ENCODE measurements at places on chromosomes 3 and 15.

DNA sequence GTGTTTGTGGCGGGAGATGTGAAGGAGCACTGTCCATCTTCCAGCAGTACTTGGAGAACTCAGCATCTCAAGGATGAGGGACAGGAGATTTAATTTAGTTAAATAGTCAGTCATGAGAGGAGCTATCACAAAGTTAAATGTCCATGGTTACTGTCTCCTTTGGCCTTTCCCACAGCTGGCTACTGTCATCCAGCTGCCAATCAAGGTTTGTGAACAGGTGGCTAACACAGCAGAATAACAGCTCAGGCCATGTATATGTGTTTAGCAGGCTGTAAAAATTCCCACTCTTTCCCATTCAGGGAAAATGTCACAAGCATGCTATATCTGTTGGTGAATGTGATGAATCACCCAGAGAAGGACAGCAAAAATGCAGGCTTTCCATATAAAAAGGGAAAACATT is 120.5 kb downstream of the TMEM108 start:
- DNase-seq, result no peak

DNA sequence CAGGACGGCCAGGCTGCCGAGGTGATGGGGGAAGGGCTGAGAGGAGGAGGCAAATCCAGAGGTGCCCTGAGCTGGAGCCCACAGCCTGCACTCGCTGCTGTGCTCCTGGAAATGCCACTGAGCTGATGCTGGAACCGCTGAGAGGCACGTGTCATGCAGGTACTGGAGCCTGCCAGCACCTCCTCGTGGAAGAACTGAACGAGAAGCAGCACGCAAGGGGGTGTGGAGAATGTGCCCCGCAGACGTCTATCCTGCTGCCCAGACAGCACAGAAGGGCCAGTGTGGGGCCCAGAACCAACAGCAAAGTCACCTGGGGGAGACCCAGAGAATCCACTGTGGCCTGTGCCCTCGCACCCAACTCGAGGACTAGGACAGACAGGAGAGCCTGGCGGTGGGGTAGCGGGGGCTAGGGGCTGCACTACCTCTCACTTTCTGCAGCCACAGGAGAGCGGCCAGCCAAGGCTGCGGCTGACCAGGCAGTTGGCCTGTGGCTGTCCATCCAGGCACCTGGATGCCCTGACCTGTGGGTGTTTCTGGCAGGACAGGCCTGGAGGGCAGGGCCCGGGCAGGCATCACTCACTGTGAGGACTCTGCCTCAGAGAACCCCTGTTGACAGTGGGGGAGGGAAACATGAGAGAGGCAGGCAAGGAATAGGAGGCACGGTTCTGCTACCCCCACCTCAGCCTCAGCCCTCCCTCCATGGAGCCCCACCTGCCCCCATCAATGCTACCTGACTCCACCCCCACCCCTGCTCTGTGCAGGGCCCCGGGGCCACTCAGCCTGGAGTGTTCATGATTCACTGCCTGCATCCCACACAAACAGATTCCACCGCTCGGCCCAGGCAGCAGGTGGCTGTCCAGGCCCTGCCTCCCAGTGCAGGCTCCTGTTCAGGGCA is 213.1 kb downstream of the TBC1D2B start:
- no peak for DNase-seq

DNA sequence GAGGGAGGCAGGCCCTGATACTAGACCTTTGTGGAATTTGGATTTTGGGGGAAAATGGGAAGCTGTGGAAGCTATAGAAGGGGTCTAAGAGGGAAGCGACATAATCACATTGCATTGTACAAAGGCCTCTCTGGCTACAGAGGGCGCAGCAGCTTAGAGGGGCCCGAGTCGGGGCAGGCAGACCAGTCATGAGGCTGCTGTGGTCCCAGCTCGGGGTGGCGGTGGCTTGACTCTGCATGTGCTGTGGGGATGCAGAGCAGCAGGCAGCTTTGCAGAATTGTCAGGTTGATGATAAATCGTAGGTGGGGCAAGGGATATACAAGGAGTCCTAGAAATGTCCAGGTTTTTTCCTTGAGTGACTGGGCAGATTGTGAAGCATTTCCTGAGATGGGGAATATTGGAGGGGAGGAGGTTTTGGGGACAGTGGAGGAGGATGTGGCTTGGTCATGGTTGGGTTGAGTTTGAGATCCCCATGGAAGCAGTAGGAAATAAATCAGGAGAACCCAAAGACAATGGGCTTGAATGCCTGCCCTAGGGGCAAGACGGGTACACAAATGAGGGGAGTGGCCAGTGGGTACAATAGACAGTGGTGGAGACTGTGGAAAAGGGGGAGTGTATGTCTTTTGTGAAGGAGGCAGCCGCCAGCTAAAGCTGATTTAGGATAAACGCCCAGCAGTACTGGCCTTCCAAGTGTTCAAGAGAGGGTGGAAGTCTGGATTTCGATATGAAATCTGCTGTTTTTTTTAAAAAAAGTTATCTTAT is 94.1 kb downstream of the HMG20A start:
- DNase-seq, result no peak

- DNase-seq, result no peak
Measured at GRCh38 chr15:65365229-65365628, 12.6 kb downstream of the IGDCC3 start.

- DNase-seq, result peak; percentile 93
Measured at GRCh38 chr15:42736793-42737528, at the start of gene CDAN1. Gene CDAN1, minus strand, starts transcription at chr15:42737128. Its CDS starts 26 bp downstream, at chr15:42737102.

- DNase-seq, result no peak
Measured at GRCh38 chr3:124748560-124749198, 18.4 kb downstream of the UMPS start.

DNA sequence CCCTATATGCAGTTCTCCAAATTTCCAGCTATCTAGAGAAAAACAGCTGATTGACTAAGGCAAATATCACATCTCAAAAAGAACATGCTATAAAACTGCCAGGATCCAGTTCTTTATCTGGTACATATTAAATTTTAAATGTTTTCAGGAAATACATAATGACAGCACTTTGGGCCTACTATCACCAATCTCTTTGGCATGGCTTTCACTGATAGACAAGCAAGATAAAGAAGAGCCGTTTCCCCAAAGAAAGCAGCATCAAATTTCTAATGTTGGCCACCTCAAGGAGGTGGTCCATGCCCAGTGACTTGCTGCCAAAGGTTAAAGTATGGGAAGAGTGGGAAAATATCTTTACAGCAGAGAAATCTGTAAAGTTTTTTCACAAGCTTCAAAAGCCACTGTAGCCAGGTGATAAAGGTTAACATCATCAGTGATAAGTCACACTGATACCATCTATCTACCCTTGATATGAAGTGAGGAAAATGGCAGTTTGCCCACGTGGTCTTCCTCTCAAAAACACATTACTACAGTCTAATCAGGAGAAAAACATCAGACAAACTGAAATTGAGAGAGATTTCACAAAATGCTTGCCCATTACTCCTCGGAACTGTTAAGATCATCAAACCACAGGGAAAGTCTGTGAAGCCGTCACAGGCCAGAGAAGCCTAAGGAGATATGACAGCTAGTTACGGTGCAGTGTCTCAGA is 46.4 kb upstream of the C15orf61 start:
- no peak for DNase-seq

GRCh38 chr3:146156666-146157314 is 4.2 kb downstream of the PLOD2 start:
- DNase-seq, result no peak

GRCh38 chr3:120093911-120094775 is at the start of gene GSK3B:
Gene GSK3B, minus strand, starts transcription at chr3:120094447. Its CDS starts 1,013 bp downstream, at chr3:120093434.
- peak; percentile 97 for DNase-seq

DNA sequence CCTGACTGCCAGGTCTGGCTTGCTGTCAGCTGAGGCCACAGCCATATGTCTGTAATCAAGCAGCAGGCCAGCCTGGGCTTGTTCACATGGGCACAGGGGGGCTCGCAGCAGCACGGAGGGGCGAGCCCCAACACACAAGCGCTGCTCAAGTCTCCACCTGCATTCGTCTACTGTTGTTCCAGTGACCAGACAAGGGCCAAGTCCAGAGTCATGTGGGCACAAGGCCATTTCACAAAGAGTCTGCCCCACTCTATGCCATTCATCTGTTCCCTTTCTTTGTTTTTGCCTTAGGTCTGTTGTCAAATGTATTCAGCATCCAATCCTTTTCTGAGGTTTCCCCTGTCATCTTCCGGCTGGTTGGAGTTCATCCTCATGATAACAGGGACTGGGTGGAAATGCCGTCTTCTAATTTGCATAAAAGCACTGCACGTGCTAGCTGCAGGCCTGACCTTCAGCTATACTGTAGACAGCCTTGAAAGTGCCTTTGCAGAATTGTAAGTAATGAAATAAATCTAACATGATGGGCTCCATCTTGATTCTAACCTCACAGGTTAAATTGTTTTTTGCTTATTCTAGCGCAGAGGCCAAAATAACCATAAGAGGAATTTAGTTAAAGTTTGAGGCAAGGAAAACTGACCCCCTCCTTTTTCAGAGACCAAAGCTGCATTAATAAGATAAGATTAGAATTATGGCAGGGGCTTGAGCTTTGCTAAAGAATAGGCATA is 28.6 kb upstream of the KBTBD12 start:
- no peak for DNase-seq

GRCh38 chr3:143396790-143397189 is 277.2 kb downstream of the CHST2 start:
- no peak for DNase-seq

DNA sequence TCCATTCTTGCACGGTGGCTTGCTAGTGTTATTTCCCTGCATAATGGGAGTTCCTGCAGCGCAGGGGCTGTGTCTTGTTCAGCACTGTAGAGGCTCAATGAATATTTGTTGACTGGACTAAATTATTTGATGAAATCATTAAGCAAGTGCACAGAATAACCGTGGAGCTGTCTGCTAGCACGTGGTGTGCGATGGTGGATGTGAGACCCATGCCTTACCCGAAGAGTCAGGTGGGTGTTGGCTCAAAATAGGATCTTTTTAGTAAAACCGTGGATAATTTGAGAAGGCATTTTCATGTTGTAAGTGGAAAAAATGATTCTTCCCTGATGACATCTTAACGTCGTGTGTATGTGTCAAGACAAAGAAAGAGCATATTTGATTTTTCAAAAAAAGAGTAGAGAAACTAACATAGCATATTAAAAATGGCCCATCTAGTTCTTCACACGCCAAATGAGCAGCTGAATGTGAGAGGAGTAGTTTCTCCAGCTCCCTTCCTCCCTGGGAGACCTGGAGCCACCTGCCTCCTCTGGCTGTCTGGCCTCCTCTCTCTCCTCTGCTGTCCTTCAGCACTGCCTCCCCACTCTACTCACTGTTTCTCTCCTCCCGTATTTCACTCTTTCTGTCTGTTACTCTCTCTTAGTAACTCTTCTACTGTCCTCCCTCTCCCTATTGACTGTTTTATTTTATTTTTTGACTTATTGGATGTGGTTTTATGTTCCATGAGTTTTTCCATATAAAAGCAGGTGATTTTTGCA is 6.3 kb downstream of the FAM81A start:
- DNase-seq, result no peak

- no peak for DNase-seq
Measured at GRCh38 chr15:50257332-50257731, 8.2 kb downstream of the HDC start.

GRCh38 chr15:52738311-52738710 is 51.8 kb downstream of the ONECUT1 start:
- no peak for DNase-seq

GRCh38 chr15:81560405-81560804 is 186.4 kb upstream of the TMC3 start:
- DNase-seq, result no peak

DNA sequence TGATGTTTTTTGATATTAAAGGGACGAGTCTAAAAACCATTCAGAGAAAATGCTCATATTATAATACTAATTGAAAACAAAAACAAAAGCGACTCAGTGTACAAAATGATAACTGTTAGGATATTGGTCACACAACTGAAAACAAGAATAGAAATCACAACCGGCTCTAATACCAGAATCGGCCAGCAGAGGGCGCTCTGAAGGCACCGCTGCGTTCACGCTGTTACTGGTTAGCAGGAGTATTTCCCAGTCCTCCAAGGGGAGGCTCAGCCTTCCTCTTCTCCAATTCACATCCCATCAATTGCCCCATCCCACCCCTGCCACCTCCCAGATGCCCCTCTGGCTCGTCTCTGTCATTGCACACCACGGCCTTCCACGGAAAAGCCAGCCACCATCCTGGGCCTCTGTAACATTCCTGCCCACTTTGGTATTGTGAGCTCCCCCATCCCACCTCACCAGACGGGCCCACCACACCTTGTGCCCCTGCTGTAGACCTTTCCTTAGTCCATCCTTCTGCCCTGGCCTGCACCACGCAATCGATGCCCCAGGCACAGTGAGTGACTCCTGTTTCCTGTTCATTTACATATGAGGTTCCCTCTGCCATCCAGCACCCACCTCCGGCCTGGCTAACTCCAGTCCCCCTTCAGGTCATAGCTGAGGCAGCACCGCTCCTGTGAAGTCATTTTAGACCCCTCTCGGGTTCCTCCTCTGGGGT is 8.5 kb downstream of the FAM107A start:
- peak; percentile 49 for DNase-seq

GRCh38 chr15:66936109-66936860 is 129.1 kb upstream of the SMAD3 start:
- no peak for DNase-seq

DNA sequence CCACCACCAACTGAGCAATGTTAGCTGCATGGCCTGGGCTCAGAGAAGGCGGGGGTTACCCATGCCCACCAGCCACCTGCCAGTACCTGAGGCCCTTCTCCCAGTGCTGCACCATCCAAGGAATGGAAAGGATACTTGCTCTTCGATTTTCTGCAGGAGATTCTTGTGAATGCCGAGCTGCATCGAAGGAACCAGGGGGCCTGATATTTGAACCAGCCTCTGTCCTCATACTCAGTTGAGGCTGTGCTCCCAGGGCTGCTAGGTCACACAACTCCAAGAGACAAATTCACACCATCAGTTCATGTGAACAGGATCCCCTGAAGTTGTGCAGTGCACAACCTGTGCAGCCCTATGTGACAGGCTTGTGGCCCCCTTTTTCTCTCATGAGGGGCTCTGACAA is 18.0 kb downstream of the PLA2G4F start:
- no peak for DNase-seq

GRCh38 chr15:95816591-95816990 is 513.9 kb upstream of the NR2F2 start:
- no peak for DNase-seq

- DNase-seq, result no peak
Measured at GRCh38 chr3:46433841-46434240, 26.8 kb downstream of the CCRL2 start.

DNA sequence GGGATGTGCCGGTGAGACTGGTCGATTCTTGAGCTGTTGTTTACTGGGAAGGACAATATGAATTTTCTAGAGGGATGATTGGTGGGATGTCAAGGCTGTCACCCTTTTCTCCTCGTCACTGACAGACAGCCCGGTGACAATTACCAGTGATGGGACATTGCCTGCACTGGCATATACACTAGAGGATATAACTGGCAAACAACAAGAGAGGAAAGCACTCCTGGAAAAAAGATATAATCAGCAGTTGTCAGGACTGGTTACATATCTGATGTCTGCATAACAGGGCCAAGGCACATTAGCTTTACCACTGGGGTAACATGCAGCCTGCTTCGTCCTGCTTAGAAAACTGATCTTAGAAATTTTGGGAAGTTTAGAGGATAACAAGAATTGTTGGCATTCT is 131.1 kb downstream of the ROBO2 start:
- no peak for DNase-seq

- no peak for DNase-seq
Measured at GRCh38 chr3:54932606-54933005, 4.7 kb upstream of the LRTM1 start.

GRCh38 chr15:93126148-93126547 is 37.1 kb upstream of the RGMA start:
- no peak for DNase-seq

GRCh38 chr3:25594007-25594502 is 70.7 kb downstream of the TOP2B start:
- no peak for DNase-seq
